Activated CD4-positive, alpha-beta T cell treated with anti-CD3 and anti-CD28 coated beads for 4 hours (primary cell): ENCODE measurements at places on chromosomes 12 and 14.

GRCh38 chr14:62734831-62735230, 310.4 kb downstream of the KCNH5 start:
- no peak for DNase-seq

- no peak for DNase-seq
These were observed 19.8 kb downstream of the DAD1 start for GRCh38 chr14:22569106-22569736.

DNA sequence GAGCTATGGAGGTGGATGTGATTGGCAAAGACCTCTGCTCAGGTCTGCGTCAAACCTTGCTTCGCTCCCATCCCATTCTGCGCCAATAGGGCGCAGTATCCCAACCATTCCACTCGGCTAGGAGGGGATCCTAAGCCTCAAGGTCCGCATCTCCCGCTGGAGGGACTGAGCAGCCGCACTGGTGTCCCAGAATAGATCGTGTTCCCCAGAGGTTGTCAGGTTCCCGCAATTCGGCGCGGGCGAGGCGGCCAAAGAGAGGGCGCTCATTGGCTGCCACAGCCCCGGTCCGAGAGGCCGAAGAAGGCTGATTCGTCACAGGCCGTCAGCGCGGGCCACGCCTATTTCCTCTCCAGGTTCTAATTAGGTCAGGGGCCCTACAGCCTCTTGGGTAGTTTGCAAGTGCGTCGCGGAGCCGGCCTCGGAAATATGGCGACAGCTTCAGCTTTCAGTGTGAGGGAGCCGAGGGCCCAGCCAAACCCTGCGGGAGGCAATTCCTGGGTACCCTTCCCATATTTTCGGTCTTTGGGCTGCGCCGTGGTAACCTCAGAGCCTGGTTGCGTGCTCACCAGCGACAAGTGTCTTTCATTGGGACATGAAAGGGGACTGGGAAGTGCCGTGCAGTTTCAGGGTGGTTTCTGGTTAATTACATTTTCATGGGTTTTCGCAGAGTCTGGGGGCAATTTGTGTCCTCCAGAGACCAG, 5.0 kb downstream of the OR10AD1 start:
- peak; percentile 87 for DNase-seq

GRCh38 chr12:68011882-68012207, 22.6 kb downstream of the IFNG-AS1 start:
- no peak for DNase-seq
